ENCODE measurements at places on chromosomes 1 and 21.

GRCh38 chr1:59672851-59673572 is 141.7 kb upstream of the HOOK1 start:
- DNase-seq = no peak

GRCh38 chr1:17661546-17662157 is 93.5 kb upstream of the ACTL8 start:
- peak; percentile 70 for DNase-seq

GRCh38 chr1:156860628-156861423 is at the start of gene NTRK1:
NTRK1 (plus strand) TSS chr1:156860865; CDS start chr1:156860935, 70 bp downstream.
- DNase-seq = peak; percentile 77

DNA sequence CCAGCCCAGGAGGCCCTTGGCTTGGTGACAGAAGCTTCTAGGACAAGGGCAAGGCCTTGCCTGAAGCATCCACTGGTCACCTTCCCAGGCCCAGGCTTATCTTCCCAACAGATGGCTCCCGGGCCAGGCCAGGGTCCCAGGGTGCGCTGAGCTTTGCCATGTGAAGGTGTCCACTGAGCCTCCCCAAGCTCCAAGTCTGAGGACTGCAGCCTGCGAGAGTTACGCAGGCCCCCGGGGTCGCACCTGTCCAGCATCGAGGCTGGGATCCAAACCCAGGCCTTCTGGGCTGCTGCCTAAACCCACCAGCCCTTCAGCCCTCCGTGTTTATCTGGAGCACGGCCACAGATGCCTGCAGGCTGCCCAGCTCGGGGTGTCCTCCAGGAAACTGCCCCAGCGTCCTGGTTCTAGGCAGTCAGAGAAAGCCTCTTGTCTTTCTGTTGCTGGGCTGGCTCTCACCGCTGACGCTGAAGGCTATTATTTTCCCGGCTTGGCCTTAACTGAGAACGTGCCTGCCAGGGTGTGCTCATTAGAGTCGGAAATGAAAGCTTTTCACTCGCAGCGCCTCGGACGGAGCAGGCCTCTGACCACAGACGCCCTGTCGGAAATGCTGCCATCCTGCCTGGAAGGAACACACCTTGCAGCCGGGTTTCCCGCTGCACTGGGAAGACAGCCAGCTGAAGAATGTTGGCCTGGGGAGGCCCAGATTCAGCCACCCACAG is 71.4 kb downstream of the MEGF6 start:
- DNase-seq = no peak

Data from activated naive CD4-positive, alpha-beta T cell treated with anti-CD3 and anti-CD28 coated beads, Interleukin-2, amount 10 ng/mL, durations not matched to agents 7 days and 5 days (primary cell).